ENCODE measurements at places on chromosomes 6 and 20.

GRCh38 chr20:3681931-3682781 lies at the start of gene ADAM33:
TSS of gene ADAM33 (minus strand) at chr20:3682010. CDS start at chr20:3682004, 6 bp downstream.
- no peak for DNase-seq

DNA sequence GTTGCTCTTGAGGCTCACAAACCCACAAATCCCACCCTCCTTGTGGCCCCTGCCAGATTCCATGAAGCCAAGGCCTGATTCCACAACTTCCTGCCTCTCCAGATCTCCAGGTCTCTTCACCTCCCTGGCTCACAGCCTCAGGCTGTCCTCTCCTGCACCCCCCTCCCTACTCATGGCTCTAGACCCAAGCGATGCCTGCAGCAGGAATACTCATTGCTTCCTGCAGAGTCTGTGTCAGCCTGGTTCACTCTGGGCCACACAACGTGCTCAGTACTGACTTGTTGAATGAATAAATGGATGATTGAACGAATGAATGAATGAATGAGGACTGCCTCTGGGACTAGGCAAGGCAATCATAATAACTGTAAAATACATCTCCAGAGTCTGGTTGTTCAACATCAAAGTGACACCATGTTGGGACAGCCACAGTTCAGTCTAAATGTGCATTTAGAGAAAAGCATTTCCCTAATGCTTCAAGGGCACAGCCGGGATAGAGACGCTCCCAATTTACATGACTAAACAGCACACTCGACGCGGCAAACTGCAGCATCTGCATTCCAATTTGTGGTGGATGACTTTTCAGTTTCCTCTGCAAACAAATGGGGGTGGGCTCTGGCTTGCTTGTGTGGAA lies 139.9 kb downstream of the GRM4 start:
- DNase-seq: peak; percentile 24

DNA sequence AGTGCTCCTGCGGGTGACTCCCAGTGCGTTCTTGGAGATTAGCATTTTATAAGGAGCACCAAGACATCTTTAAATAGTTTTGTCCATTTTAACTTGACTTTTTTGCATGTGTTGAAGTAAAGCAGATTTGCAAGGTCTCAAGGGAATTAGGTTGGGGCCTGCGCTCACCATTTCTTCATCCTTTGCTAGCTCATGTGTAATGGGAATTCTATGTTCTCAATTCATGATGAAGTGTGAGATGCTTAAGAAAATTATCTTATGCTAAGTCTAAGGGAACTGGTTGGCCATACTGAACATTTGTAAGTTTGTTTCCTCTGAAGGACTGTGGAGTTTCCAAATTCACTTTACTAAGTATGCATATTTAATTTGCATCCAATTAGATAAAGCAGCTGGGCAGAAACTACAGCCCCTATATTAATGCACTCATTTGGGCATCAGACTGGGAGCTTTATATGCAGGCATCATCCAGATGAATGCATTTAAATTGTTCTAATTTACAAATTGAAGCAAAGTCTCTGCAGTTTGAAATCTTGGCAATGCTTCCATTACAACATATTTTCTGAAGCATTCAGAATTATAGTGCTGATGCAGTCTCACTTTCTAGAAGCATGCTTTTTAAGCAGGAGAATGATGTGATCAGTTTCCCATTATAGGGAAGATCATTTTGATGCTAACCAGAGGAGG lies 108.3 kb upstream of the AKAP12 start:
- DNase-seq: no peak

- no peak for DNase-seq
These were observed 112.8 kb upstream of the JARID2 start for GRCh38 chr6:15132854-15133670.

DNA sequence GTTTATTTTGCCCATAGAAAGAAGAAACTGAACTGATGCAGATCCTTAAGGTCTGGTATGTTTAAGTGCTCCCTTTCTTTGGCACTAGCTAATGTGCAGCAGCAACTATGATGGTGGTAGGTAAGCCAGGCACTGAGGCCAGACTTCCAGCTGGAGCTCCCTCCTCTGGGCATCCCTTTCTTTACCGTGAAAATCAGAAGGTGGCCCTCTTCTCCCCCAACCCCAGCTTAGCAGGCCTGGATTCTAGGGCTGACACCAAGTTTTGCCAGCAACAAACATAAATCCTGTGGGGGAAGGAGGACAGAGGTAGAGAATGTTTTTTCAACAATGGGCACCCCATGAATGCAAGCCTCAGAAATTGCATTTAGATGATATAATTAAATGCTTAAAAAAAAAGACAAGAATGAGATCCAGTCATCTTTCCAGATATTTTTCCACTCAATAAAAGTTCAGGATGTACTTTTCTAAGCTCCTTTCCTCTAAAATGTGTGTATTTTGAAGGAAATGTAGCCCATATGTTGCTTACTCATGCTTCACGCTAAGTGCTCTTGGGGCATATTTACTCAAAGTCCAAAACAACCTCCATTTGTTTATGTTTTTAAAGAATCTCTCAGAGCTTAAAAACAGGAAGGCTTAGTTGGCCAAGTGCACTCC lies 123.9 kb upstream of the NXT1 start:
- no peak for DNase-seq

DNA sequence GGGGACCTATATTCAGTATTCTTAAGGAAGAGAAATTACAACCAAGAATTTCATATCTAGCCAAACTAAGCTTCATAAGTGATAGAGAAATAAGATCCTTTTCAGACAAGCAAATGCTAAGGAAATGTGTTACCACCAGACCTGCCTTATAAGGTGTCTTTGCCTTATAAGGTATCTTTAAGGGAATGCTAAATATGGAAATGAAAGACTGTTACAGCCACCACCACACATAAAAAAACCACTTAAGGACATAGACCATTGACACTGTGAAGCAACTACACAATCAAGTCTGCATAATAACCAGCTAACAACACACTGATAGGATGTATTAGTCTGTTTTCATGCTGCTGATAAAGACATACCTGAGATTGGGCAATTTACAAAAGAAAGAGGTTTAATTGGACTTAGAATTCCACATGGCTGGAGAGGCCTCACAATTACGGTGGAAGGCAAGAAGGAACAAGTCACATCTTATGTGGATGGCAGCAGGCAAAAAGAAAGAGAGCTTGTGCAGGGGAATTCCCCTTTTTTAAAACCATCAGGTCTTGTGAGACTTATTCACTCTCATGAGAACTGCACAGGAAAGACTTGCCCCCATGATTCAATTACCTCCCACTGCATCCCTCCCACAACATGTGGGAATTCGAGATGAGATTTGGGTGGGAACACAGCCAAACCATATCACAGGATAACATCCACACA lies 119.2 kb upstream of the LAMA2 start:
- DNase-seq: no peak

GRCh38 chr6:34339432-34339831 lies 53.0 kb downstream of the NUDT3 start:
- DNase-seq: no peak

DNA sequence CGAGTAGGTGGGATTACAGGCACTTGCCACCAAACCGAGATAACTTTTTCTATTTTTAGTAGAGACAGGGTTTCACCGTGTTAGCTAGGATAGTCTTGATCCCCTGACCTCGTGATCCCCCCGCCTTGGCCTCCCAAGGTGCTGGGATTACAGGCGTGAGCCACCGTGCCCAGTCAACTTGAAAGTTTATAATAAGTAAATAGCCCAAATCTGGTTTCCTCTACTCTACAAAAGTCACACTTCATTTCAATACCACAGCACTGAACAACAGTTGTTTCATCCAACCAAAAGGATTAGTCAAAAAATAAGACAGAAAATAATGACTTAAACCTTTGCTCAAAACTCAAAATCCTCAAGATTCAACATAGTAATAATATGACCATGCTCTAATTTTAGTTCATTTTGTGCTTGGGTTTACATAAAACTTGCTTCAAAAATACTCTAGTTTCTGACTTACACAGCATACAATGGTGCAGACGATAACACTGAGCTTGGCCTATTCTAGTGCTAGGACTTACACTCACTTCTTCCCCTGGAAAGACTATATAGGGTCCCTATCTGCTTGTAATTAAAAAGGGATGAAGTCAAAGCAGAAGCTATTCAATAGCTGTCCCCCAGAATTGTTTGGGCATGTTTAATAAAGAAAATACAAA lies 56.7 kb downstream of the NT5E start:
- DNase-seq: no peak

- DNase-seq: no peak
These were observed 71.4 kb upstream of the DUSP22 start for GRCh38 chr6:220721-221475.

GRCh38 chr20:63054103-63054474 lies 47.3 kb upstream of the BHLHE23 start:
- no peak for DNase-seq

- no peak for DNase-seq
These were observed 7.4 kb upstream of the SCUBE3 start for GRCh38 chr6:35206346-35206745.

- DNase-seq: no peak
These were observed 877 bp downstream of the ENPP4 start for GRCh38 chr6:46130666-46131065.

GRCh38 chr20:46631212-46631869 lies 19.9 kb downstream of the SLC13A3 start:
- DNase-seq: no peak

- peak; percentile 26 for DNase-seq
These were observed 369.0 kb downstream of the THBS2 start for GRCh38 chr6:168884646-168885086.

- no peak for DNase-seq
These were observed 184.1 kb downstream of the SLC24A3 start for GRCh38 chr20:19396460-19397081.

- no peak for DNase-seq
These were observed 129.4 kb downstream of the BCAS1 start for GRCh38 chr20:53940907-53941545.

DNA sequence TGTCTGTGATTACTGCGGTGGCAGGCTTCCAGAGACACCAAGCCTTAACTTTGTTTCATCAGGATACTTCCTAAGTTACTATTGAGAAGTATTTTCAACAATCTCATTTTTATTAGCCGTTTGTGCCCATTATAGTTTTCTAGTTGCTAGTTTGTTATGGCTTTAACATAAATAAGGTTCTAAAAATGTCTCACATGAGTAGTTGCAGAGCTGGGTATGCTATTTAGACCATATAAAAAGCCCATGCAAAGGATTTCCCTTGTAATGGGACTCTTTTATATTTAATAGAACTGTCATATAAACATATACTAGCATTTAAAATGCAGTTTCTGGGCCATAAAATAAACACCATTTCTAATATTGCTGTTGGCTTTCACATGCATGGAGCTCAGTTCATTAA lies 205.3 kb upstream of the TCF21 start:
- DNase-seq: no peak

GRCh38 chr6:13289789-13290318 lies 38.5 kb downstream of the TBC1D7 start:
- DNase-seq: no peak

DNA sequence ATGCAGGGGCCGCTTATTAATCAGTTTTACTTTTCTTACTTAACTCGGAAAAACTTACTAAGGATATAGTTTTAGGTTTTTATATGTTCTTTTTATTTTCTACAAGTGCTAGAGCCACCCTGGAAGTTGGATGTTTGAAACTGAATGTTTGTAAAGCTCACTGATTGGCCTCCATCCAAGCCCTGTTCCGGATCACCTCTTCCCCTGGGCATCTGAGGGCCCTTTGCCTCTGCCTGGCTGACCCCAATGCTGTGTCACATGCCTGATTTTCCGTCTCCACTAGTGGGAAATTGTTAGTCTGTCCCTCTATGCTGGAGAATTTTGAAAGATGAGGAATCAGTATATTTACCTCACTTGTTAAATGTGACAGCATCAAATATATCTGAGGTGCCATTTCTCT lies 79.3 kb downstream of the SLC35F1 start:
- no peak for DNase-seq

DNA sequence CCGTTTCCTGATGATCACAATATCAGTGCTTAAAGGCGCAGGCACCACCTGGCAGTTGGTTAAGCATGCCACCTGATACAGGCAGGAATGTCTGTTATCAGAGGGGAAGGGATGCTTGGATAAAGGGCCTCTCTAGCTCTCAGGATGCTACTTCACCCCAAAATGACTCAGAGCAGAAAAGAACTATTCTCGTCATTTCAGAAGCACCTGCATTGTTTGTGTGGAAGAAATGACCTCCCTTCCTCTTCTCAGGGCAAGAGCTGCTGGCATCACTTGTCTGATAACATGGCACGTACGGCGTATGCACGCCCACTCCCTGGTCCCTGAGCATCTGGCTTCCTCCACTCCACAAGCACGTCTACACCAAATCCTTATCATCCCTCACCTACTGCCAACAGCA lies 47.3 kb downstream of the ATP9A start:
- DNase-seq: no peak

Measured in NCI-H526 treated with DMSO at 0.1 percent for 48 hours (cell line).